ENCODE measurements at places on chromosomes 2 and 18.

- peak; percentile 52 for DNase-seq
These were observed 70.3 kb upstream of the ZSWIM2 start for GRCh38 chr2:186919296-186919695.

GRCh38 chr2:67829470-67829869 is 233.3 kb downstream of the C1D start:
- no peak for DNase-seq

- DNase-seq, result no peak
These were observed 13.9 kb upstream of the SLC66A3 start for GRCh38 chr2:11141319-11141718.

GRCh38 chr18:3054780-3055179 is 41.8 kb upstream of the LPIN2 start:
- no peak for DNase-seq

GRCh38 chr2:108029912-108030311 is 43.6 kb downstream of the SLC5A7 start:
- DNase-seq, result no peak

DNA sequence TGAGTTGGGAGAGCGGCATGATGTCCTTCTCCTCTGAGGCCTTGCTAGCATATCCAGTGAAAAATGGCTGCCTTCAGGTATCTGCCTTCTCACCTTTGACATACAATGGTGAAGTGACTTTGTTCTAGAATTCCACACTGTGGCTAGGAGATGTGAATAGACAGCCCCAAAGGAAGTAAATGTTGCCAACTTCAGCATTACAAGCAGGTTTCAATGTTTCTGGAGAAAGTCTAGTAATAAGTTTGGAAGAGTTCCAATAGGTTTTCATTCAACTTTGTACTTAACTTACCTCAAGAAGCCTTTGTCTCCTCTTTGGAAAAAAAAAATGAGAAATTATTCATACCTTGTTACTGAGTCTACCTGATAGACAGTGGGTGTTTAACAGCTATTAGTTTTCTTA is 421.3 kb upstream of the MMADHC start:
- no peak for DNase-seq

- peak; percentile 90 for DNase-seq
These were observed 15.3 kb downstream of the CROCC2 start for GRCh38 chr2:240921311-240921994.

GRCh38 chr2:1801541-1801940 is 57.2 kb upstream of the PXDN start:
- no peak for DNase-seq

GRCh38 chr2:216649574-216649973 is 16.4 kb downstream of the IGFBP2 start:
- DNase-seq, result no peak

DNA sequence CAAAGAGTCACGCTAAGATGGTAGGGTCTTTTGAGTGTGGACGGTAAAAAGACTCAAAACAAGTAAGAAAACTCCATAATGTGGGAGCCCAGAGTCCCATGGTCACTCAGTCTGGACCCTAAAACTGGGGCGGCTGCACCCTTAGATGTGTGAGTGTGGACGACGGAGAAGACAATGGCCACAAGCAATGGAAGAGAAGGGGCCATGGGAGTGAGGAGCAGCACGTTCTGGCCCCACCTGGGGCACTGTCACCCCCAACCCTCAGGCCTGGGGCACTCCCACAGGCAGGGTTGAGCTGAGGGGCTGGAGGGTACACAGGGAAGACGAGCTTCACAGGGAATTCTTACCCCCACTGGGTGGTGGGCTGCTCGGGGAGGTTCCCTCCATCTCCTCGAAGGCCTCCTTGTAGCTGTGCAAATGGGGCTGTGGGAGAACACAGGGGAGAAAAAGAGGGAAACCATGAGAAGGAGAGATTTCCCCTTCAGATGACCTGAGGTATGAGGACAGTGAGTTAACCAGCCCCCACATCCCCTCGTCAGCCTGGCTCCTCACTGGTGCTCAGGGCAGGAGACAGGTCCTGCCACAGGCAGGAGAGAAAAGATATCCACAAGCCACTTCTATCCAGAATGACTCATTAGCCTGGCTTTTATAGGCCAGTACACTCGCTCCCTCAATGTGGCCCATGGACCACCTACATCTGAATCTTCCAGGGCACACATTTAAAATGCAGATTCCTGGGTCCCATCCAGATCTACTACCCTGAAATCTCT is 167.9 kb downstream of the TNS1 start:
- DNase-seq, result no peak
